NCI-H1694 (cell line): ENCODE measurements at places on chromosomes 7 and 10.

- DNase-seq, result no peak
These were observed 25.5 kb downstream of the PHF14 start for GRCh38 chr7:10998996-10999757.

DNA sequence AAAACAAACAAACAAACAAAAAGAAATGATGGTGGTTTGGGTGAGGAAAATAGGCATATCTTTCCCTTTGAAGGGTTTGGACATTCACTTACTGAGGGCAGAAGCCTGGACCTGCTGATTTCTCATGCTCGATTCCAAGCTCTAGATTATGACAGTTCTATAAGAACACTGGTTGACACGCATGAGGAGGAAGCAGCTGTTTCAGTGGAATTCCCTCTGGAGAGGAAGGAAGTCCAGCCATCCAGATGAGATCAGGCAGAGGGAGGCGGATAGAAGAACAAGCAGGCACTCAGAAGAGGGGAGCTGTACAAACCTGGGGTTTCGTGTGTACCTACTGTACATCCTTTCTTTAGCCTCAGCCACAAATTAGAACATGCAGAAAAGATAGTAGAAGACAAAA is 691.9 kb downstream of the INHBA start:
- DNase-seq, result no peak

- DNase-seq, result no peak
These were observed at the start of gene EBF3 for GRCh38 chr10:129963641-129964501. Gene EBF3, minus strand, starts transcription at chr10:129964274. Its CDS starts 506 bp downstream, at chr10:129963768.

DNA sequence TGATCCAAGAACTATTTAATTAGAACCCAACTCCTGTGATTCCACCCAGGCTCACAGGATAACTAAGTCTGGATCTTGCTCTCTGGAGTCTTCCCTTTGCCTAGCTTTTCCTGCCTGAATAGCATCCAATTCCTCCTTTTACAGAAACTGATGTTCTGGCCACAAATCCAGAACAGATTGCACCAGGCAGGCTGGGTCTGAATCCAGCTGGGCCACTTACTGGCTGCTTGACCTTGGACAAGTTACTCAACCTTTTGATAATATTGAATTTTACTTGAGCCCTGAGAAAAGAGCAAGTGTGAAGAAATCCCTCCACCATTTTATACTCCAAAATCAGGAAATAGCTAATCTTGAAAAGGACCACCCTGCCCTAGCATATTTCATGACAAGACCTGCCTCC is 55.5 kb upstream of the SLC35G1 start:
- no peak for DNase-seq

GRCh38 chr10:74794531-74794930 is 31.9 kb upstream of the KAT6B start:
- DNase-seq, result no peak

GRCh38 chr7:7519528-7519927 is 16.1 kb downstream of the COL28A1 start:
- DNase-seq, result no peak

GRCh38 chr10:132169766-132170560 is 16.8 kb upstream of the DPYSL4 start:
- no peak for DNase-seq

DNA sequence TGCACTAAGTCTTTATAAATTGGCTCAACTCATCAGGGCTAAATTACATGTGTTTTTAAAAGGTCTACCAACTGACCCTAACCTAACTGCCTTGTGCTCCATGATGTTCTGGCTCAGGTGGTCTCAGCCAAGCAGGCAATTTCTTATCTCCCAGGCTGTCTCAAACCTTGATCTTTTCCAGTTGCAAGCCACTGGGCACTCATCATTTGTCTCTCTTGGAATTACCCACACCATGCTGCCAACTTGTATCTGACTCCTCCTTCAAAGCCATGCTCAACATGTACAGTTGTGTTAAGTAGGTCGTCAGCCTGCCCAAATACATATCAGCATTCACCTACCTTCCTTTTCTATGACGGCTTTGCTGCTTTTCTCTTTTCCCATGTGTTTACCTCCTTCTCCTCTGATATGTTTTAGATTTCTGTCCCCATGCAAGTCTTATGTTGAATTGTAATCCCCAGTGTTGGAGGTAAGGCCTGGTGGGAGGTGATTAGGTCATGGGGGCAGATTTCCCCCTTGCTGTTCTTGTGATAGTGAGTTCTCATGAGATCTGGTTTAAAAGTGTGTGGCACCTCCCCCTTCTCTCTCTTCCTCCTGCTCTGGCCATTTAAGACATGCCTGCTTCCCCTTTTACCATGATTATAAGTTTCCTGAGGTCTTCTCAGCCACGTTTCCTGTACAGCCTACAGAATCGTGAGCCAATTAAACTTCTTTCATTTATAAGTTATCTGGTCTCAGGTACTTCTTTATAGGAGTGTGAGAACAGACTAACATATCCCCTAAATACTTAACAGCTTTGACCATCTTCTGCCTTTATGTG is 130.0 kb downstream of the ELAPOR2 start:
- no peak for DNase-seq

- no peak for DNase-seq
These were observed 5.4 kb downstream of the VGF start for GRCh38 chr7:101159696-101160674.

- DNase-seq, result peak; percentile 11
These were observed 131.3 kb downstream of the FAM53B start for GRCh38 chr10:124612611-124613498.

DNA sequence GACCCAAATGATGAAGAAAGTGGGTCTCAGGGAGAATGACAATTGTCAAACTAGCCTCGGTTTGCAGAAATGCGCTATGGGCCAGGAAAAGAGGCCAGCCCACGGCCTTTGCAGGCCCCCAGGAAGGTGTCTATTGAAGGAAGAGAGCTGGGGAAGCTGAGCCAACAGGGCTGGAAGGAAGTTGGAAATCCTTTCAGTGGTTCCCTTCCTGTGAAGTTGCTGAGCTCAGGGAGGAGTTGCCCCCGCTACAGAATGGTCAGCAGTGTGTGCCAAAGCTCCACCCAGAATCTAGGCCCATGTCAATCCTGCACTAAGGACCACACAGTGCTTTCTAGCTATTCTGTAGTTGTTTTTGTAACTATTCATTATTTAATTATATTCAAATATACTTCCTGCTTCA is 91.6 kb upstream of the ANLN start:
- DNase-seq, result no peak

GRCh38 chr7:84637568-84638338 is 443.2 kb upstream of the SEMA3A start:
- DNase-seq, result no peak

DNA sequence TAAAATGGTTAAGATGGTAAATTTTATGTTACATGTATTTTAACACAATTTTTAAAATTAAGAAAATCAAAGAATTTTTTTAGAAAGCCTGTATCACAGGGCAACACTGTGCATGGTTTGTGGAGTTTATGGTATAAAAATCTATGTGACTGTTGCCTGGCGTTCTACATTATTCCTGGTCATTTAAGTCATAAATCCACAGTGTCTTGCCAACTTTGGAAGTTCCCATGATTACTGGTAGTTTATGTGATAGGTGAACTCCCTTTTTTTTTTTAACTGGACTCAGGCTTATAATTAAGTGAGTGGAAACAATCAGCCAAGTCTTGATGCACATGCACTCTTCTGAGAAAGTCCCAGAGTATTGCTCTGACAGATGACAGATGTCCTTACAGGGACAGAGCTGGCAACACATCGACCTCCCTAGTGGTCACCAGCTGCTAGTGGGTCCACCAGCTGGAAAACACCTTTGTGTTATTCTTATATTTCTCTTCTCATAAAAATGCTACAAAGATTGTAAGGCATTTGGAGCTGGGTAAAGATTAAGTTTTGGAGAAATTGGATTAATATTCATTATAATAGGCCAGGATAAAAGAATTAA is 8.8 kb upstream of the STN1 start:
- no peak for DNase-seq

- no peak for DNase-seq
These were observed 133.8 kb upstream of the ZNF92 start for GRCh38 chr7:65239707-65240352.

- DNase-seq, result no peak
These were observed 103.3 kb upstream of the PFKP start for GRCh38 chr10:2963889-2964631.

- peak; percentile 76 for DNase-seq
These were observed 38.5 kb downstream of the CDK1 start for GRCh38 chr10:60816628-60817397.

GRCh38 chr7:120462991-120463390 is 190.0 kb downstream of the KCND2 start:
- no peak for DNase-seq

- DNase-seq, result no peak
These were observed 64.0 kb downstream of the ERCC6 start for GRCh38 chr10:49474901-49475300.

- no peak for DNase-seq
These were observed 40.9 kb downstream of the NUDCD3 start for GRCh38 chr7:44449584-44449928.

- DNase-seq, result no peak
These were observed 84.6 kb upstream of the FAM3C start for GRCh38 chr7:121480566-121481335.

- no peak for DNase-seq
These were observed 10.4 kb upstream of the SP8 start for GRCh38 chr7:20797042-20797461.

- no peak for DNase-seq
These were observed 199.5 kb upstream of the NFE2L3 start for GRCh38 chr7:25952261-25953057.

DNA sequence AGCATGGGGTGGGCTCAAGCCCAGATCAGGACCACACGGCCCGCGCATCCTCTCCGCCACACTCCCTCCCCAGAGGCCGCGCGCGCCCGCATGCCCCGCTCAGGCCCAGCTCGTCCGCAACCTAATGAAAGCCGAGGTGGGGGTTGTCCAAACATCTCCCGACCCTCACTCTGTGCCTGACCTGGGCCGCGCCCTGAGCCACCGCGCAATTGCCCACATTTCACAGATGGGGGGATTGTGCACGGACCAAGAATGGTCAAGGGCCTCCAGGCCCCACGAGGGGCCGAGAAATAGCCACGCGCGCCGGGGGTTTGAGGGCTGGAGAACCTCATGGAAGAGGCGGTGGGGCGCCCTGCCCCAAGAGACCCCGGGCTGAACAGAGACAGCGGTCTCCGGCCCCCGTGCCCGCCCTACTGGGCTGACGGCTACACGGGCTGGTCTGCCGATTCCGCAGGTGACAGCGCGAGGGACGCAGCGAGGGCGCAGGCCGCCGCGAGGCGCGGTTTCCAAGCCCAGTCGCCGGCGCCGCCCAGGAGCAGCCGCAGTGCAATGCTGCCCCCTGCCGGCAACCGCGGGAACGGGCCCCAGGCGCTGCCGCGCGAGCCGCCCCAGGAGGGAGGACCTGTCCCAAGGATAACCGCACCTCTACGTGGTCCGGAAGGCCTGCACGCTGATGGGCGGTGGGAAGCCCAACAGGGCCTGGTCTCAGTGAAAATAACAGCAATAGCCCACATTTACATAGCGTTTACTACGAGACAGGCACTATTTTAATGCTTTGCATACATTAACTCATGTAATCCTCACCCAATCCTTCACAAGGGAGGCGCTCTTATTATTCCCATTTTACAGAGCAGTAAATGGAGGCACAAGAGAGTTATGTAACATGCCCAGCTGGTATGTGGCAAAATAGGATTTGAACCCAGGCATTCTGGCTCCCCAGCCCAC is 10.5 kb upstream of the GRID1 start:
- DNase-seq, result peak; percentile 13

- DNase-seq, result no peak
These were observed 35.3 kb downstream of the AMZ1 start for GRCh38 chr7:2723138-2723850.

- DNase-seq, result no peak
These were observed 23.4 kb upstream of the NPS start for GRCh38 chr10:127525686-127526085.

- DNase-seq, result no peak
These were observed 8.4 kb downstream of the PRKAG2 start for GRCh38 chr7:151868396-151869108.

GRCh38 chr10:113473011-113473410 is 79.8 kb upstream of the HABP2 start:
- no peak for DNase-seq

DNA sequence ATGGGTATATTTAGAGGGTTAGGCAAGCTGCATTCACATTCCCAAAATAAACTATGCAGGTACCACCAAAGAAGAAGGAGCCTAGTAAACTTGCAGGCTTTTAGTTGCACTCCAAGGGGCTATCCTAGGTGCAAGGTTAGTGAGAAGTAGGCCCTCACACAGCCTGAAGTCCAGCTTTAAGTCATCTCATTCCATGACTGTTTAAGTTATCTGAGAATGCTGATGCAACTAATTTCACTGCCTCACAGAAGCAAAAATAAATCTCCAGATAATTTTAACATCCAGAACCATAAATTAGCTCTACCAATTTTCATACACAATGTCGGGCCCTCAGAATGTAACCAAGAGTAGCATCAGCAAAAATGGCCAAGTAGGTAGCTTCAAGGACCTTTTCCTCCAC is 34.3 kb upstream of the HHEX start:
- DNase-seq, result no peak

DNA sequence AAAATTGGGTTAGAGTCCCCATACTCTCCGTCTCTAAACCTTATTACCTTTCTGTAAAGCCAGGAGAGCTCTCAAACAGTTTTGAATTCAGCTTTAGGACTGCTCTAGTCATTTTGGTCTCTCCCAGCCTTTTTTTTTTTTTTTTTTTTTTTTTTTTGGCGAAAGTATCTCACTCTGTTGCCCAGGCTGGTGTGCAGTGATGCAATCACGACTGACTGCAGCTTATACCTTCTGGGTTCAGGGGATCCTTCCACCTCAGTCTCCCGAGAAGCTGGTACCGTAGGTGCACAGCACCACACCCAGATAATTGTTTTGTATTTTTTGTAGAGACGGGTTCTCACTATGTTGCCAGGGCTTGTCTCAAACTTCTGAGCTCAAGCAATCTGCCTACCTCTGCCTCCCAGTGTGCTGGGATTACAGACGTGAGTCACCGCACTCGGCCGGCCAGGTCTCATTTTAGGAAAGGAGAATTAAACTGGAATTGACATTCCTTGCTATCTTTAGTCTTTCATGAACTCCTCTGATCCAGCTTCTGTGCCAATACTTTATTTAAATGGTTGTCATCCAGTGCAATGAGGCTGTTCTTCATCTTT is 31.4 kb upstream of the RSU1 start:
- DNase-seq, result no peak

DNA sequence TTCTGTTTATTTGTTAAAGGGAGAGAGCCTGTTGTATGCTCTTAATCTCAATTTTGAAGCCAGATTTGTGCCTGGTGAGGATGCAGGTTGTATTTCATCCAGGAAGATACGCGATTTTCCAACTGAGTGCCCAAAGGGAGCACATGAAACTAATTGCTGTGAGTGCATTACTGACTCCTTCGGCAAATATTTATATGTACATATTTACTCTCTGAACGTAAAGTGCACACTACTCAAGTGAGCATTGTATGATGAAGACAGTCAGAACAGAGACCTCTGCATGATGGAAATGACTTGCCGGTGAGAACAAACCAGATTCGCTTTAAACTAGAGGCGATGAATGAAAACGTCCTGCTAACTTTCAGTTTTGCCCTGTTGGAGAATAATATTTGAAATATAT is 130.1 kb downstream of the MALRD1 start:
- no peak for DNase-seq

DNA sequence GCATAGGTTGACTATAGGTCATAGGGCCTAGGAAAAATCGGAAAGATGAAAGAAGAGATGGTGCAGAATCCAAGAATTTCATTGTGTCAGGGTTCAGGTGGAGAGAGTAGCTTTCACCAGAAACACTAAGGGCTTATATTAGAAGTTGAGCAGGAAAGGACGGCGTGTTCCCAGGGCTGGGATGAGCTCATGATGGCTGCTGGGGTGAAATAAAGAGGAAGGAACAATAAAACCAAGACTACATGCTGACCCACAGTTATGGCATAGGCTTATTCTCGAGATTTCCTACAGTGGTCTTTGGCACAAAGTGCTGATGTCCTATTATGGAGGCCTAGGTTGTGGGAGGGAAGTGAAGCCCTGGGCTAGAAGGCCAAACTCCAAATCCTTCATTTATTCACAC is 195.8 kb downstream of the PTEN start:
- no peak for DNase-seq
